Activated naive CD4-positive, alpha-beta T cell treated with anti-CD3 and anti-CD28 coated beads for 36 hours (primary cell): ENCODE measurements at places on chromosomes 7 and 10. TPM values are rescaled to one million over a fixed set of nuclear protein-coding genes. Genes with fewer than 3 reads are reported as not detected.

- H3K27me3 ChIP-seq, result peaks cover 14% of the 10 kb centered on the region
- H3K27ac ChIP-seq, result no peak overlapping the region
- no peaks in the 10 kb centered on the region for H3K4me1 ChIP-seq
- no peak for DNase-seq
- H3K36me3 ChIP-seq, result no peaks in the 10 kb centered on the region
Observed at GRCh38 chr10:97937928-97938327, 88.3 kb downstream of the GOLGA7B start.

- H3K27ac ChIP-seq, result no peak overlapping the region
- no peak overlapping the region for H3K4me3 ChIP-seq
- no peaks in the 10 kb centered on the region for H3K36me3 ChIP-seq
- H3K27me3 ChIP-seq, result no peaks in the 10 kb centered on the region
Observed at GRCh38 chr10:74932648-74933047, 106.2 kb downstream of the KAT6B start.

DNA sequence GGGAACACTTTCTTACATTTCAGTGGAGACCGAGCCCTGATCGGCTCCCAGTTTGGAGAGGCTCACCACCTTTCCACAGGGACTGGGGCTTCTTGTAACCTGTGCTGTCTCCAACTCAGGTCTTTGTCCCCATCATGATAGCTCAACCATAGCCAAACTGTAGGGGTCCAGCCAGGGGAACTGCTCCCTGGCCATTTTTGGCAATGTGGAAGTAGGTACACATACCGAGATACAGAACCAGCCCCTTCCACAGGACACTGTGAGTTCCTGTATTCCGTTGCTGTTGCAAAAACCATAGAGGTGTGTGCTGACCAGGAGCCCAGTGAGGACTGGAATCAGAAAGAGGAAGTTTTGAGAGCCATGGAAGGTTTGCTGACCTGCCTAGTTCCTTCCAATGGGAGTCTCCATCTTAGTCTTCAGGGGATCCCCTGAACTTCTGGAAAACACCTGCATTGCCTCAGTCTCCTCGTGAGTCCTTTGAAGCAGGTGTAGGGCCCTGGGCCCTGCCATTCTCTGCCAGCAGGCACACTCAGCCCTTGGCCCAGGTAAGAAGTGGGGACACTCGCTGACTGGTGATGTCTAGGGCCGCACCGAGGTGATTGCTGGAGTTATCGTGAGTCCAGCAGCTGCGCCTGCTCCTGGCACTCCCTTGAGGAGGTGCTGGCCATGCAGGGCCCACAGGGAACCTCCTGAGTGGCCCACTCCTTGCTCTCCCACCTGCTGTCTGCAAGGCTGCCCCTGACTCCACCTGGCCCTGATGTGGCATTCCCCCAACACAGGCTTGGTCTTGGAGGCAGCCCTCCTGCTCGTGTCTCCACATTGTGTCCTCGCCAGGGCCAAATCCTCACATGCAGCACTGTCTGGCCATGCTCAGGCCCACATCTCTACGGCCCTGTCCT, 11.2 kb downstream of the WDFY4 start:
- H3K4me1 ChIP-seq, result no peaks in the 10 kb centered on the region
- H3K4me3 ChIP-seq, result no peak overlapping the region
- no peak for DNase-seq
- H3K27ac ChIP-seq, result no peak overlapping the region
- no peaks in the 10 kb centered on the region for H3K36me3 ChIP-seq

DNA sequence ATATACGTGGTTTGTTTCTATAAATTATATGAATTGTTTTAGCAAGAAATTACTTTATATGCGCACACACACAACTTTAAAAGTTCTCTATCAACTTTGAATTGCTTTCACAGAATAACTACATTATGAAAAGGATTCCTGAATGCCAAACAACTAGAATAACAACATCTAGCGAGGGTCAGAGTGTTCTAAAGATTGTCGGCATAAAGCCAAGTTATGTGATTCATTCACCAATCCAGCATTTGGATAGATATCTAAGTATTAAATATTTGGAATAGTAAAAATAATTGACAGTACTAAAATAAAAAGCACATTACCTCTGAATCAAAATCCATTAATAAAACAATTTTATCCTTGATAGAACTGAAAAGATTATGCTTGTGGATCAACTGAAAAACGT, 125.3 kb upstream of the AMPH start:
- H3K4me1 ChIP-seq, result no peaks in the 10 kb centered on the region
- no peak overlapping the region for H3K27ac ChIP-seq
- H3K27me3 ChIP-seq, result no peaks in the 10 kb centered on the region
- no peak for DNase-seq
- no peak overlapping the region for H3K4me3 ChIP-seq

DNA sequence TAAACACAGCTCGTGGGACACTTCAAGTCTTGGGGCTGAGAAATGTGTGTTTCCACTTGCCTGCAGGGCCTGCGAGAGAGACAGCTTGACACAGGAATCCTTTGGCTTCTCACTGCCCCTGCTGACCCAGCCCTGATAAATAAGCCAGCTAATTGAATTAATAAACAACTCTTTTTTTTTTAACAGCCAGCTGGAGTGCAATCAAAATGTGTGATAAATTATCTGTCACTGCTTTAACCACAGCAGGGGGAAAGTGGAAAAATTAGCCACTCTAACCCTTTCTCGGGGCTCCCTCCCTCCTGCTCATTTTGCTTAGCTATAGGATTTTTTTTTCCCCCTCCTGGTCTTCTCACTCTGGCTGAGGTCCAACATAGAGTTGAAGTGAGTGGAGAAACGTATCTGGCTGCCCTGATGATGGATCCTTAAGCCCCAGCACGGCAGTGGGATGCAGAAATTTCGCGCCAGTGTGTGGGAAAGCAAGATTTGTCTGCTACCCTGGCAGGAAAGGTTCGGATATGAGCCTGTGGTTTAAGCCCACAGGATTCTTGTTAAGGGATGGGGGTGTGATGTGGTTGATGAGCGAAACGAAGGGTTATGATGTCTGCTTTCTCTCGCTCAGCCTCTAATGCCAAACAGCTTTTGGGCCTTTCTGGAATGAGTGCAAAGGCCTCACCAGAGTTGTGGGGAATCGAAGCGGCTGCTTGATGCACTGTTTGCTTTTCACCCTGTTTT, 173.8 kb downstream of the TRIL start:
- H3K27me3 ChIP-seq, result peaks cover 14% of the 10 kb centered on the region
- DNase-seq, result no peak
- no peak overlapping the region for H3K4me3 ChIP-seq
- H3K4me1 ChIP-seq, result no peaks in the 10 kb centered on the region
- no peak overlapping the region for H3K27ac ChIP-seq
- no peaks in the 10 kb centered on the region for H3K36me3 ChIP-seq

DNA sequence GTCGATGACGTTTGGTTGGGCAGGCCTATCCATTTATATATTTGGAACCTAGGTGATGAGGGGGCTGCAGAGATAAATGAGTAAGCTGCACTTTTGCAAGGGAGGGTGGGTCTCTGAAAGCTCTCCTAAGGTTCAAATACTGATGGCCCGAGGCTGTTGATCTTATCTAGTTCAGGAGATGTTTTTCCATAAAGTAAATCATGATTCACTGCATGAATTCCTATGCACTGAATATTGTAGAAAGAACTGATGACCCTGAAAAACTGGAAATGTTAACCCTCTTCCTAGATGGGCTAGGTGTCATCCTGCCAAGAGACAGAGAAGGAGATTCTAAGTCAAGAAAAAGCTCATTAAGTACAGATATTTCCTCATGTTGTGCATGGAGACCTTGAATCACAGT, 459.9 kb downstream of the PLXNA4 start:
- H3K4me1 ChIP-seq, result no peaks in the 10 kb centered on the region
- H3K27me3 ChIP-seq, result no peaks in the 10 kb centered on the region
- no peak for DNase-seq
- no peaks in the 10 kb centered on the region for H3K36me3 ChIP-seq
- no peak overlapping the region for H3K4me3 ChIP-seq
- no peak overlapping the region for H3K27ac ChIP-seq

GRCh38 chr7:77524731-77525130, 12.4 kb upstream of the PTPN12 start:
- no peak overlapping the region for H3K4me3 ChIP-seq
- DNase-seq, result no peak
- peaks cover 8% of the 10 kb centered on the region for H3K4me1 ChIP-seq
- no peaks in the 10 kb centered on the region for H3K36me3 ChIP-seq
- no peak overlapping the region for H3K27ac ChIP-seq
- H3K27me3 ChIP-seq, result no peaks in the 10 kb centered on the region

Gene OR2A42
- not detected for total RNA-seq

DNA sequence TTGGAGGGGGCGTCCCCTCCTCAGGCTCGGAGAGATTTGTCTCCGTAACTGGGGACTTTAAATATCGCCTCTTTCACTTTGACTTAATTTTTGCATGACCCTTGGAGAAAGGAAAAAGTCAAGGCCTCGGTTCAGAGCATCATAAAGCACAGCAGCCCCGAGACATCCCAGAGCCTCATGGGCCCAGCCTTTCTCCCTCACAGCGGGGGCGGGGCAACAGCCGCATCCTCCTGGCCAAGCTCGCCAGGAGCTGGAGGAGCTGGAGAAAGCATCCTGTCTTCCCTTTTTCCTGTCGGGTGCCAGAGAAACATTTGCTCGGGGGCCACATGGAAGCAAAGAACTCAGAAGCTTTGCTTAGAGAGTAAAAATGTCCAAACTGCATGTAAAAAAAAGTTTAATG, 43.6 kb upstream of the DPYSL4 start:
- peaks cover 1% of the 10 kb centered on the region for H3K4me1 ChIP-seq
- DNase-seq, result no peak
- H3K36me3 ChIP-seq, result no peaks in the 10 kb centered on the region
- H3K27me3 ChIP-seq, result no peaks in the 10 kb centered on the region
- H3K27ac ChIP-seq, result no peak overlapping the region

- no peaks in the 10 kb centered on the region for H3K36me3 ChIP-seq
- no peak for DNase-seq
- no peak overlapping the region for H3K27ac ChIP-seq
- H3K4me3 ChIP-seq, result no peak overlapping the region
- no peaks in the 10 kb centered on the region for H3K4me1 ChIP-seq
Observed at GRCh38 chr7:154879629-154880028, 123.3 kb downstream of the PAXIP1 start.

Gene C7orf57
- total RNA-seq, result 0.44 TPM

Gene IL2RA
- total RNA-seq, result 443 TPM

DNA sequence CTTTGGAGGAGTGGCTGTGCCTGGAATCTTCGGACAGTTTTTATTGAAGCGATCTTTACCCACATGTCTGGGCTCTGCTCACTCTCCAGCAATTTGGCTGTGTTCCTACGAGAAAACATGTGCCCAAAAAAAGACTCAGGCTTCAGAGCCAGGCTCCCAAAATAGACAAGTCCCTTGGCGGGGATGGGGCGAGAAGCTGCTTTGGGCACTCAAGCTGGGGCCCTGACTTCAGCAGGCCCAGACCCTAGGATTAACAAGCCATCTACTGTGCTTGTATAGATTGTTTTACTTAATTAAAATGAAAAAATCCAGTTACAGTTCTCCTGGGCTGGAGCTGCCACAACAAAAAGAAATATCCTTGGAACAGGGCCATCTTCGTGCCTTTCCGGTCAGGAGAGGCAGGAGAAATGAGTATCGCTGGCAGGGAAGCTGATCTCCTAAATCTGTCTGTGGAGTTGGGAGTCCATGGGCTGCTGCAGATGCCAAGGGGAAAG, 51.4 kb upstream of the PDCD4 start:
- H3K27me3 ChIP-seq, result no peaks in the 10 kb centered on the region
- no peak overlapping the region for H3K27ac ChIP-seq
- H3K4me3 ChIP-seq, result no peak overlapping the region
- no peak for DNase-seq

Gene NUTM2A
- not detected for total RNA-seq

GRCh38 chr7:157522954-157523353, 186.2 kb downstream of the DNAJB6 start:
- H3K4me3 ChIP-seq, result no peak overlapping the region
- no peaks in the 10 kb centered on the region for H3K4me1 ChIP-seq
- no peak overlapping the region for H3K27ac ChIP-seq
- no peaks in the 10 kb centered on the region for H3K27me3 ChIP-seq

- no peaks in the 10 kb centered on the region for H3K36me3 ChIP-seq
- H3K4me3 ChIP-seq, result no peak overlapping the region
- peaks cover 14% of the 10 kb centered on the region for H3K4me1 ChIP-seq
- no peak overlapping the region for H3K27ac ChIP-seq
Observed at GRCh38 chr7:106128836-106129235, 16.7 kb upstream of the SYPL1 start.

Gene URGCP
- total RNA-seq, result 21.5 TPM

- H3K27me3 ChIP-seq, result no peaks in the 10 kb centered on the region
- no peaks in the 10 kb centered on the region for H3K4me1 ChIP-seq
- no peak for DNase-seq
Observed at GRCh38 chr7:81632418-81632817, 137.4 kb downstream of the HGF start.

GRCh38 chr7:20240080-20240926, 23.1 kb upstream of the MACC1 start:
- H3K4me3 ChIP-seq, result no peak overlapping the region
- DNase-seq, result no peak
- no peak overlapping the region for H3K27ac ChIP-seq

DNA sequence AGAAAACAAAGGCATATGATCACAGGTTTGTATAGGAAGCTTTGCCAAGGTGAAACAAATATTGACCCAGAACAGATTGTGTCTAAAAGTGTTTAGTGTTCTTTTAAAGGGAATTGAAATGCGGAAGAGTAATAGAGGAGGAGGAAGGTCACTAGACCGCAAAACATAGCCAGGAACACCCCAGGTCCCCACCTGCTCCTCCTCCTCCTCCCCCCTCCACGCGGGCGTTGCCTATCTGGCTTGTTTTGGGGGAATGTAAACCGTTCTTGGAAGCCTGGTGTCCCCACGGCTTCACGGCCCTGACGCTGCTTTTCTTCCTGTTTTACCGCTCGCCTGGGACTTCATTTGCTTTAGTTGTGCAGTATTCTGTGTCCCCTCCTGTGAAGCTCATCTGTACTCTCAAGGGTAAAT, 81.0 kb upstream of the PFKP start:
- H3K4me3 ChIP-seq, result no peak overlapping the region
- H3K27ac ChIP-seq, result no peak overlapping the region
- H3K27me3 ChIP-seq, result peaks cover 47% of the 10 kb centered on the region
- DNase-seq, result no peak

Gene DOCK4
- total RNA-seq, result 0.43 TPM
